ENCODE measurements at places on chromosomes 6 and 20. TPM values are rescaled to one million over a fixed set of nuclear protein-coding genes. Genes with fewer than 3 reads are reported as not detected.
A peak's percentile ranks its signal among the peaks of the same experiment; 100 is the strongest.

DNA sequence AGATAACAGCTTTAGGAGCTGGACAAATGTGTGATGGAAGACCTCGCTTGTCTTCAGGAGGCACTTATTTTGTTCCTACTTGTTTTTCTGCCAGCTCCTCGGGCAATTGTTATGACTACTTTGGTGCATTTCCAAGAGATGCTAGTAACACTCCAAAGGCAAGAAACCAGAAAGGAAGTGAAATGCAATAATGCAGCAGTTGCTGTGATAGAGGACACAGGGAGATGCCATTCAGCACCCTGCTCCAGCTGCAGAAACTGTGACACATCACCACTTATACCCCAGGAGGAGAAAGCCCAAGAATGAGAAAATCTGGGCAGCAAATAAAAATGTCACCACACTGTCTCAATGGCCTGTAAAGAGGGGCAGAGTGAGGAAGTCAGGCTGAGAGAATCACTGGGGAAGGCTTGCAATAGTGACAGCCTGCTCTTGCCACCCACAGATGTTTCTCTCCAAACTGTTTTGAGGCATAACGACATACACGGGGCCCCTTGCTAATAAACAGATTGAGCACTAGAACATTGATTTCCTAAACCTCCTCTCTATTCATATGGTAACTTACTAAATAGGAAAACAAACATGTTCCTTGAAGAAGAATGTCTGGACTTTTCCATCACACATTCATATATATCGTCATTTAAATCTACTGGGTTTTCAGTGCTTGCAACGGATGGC, 231.0 kb upstream of the PRND start:
- no peak for DNase-seq

DNA sequence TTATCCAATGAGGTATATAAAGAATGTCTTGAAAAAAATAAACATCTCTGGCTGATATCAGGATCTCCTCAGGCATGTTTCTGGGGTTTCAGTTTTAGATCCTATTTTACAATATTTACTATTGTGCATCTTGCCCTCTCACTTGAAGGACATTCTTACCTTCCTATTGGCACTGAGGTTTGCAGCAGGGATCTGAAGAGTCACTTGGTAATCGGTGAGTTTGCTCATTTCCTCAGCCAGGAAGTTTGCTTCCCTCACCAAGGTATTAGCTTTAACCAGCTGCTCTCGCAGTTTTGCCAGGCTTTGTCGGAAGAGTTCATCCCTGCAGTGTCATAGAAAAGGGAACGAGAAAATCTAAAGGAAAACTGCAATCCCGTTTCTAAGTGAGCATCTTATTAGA, 101.9 kb upstream of the NUP153 start:
- no peak for DNase-seq

DNA sequence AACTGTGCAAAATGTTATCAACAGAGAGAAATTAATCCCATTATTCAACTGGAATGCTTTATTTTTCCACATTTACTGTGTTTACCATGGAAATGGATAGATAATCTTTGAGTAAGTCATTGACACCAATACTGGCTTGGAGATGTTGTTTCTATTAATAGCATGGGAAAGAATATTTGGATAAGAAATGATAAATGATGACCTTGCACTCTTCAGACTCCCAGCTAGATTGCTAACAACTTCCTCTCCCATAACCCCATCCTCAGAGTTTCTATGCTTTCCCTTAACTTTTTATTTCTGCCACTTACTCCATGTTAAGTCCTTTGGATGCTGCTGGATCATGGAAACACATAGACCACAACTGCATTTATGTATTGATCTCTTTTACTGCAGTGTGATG, 182.5 kb downstream of the FNDC1 start:
- DNase-seq = no peak

DNA sequence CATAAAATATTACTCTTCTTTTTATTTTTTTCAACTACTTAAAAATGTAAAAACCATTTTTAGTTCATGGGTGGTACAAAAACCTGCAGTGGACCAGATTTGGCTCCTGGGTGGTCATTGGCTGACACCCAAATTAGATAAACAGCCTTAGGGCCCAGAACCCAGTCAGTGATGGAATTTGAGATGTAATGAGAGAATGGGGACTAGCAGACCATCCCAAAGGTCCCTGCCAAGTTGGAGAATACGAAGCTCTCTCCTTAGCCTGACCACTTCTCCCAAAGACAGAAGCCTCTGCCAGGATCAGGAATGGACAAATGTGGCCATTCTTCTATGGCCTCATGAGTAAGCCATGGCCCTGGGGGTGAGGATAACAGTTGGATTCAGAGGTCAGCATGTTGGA, 194.7 kb downstream of the NFATC2 start:
- no peak for DNase-seq

DNA sequence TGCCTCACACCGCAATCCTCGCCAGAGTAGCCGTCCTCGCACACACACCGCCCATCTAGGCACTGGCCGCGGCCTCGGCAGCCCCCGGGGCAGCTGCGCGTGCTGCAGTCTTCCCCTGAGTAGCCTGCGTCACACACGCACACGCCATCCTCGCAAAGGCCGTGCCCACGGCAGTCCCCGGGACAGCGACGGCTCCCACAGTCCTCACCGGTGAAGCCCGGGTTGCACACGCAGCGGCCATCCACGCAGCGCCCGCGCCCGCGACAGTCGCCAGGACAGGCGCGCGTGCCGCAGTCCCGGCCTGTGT, 13.1 kb downstream of the TNXB start:
- no peak for DNase-seq

GRCh38 chr6:150987371-150987828, 121.9 kb downstream of the MTHFD1L start:
- DNase-seq = no peak

GRCh38 chr20:6122873-6123648, at the start of gene FERMT1:
TSS of gene FERMT1 (minus strand) at chr20:6123030. CDS start at chr20:6119554, 3,476 bp downstream.
- peak; percentile 20 for DNase-seq

DNA sequence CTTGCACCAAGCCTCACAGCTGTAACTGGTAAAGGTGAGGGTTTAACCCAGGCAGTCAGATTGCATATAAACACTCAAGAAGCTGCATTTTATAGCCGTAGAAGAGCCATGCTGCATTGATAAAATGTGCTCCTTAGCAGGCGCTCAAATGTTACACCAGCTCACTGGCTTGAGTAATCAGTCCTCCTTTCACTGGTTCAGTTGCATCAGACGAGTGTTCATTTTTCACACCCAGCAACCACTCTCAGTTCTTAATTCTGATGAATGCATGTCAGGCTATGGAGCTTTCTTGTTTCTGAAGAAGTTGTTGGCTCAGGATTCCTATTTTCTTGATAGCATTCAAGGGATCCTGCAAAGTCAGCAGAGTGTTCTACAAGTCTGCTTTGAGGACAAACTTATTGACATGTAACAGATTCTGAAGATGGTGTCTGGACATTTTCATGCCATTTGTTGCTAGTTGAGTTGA, 198.3 kb downstream of the PLCB1 start:
- DNase-seq = no peak

DNA sequence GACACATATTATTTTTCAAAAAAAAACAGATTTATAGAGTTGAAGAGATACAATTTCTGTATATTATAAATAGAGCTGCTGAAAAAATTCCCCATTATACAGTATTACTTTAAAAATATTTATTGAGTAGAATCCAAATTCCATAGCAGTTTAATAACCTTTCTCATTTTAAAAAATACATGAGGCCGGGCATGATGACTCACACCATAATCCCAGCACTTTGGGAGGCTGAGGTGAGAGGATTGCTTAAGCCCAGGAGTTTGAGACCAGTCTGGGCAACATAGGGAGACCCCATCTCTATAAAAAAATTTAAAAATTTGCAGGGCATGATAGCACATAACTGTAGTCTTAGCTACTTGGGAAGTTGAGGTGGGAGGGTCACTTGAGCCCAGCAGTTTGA, 13.0 kb downstream of the ATRN start:
- DNase-seq = no peak

DNA sequence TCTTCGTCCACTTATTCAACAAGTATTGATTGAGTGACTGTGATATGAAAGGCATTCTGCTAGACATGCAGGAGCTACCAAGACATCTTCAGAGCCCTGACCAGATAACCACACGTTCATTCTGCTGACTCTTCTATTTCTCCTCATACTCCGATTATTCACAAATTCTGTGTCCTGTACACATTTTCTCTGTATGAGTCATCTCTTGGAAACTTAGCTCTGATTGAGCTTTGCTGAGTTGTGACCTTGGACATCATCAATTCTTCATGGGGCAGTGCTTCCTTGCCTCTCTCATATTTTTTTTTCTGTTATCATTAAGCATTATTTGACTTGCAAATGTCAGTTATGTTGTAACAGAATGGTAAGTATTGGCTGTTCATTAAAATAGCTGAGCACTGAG, 351.6 kb upstream of the CNR1 start:
- DNase-seq = no peak

DNA sequence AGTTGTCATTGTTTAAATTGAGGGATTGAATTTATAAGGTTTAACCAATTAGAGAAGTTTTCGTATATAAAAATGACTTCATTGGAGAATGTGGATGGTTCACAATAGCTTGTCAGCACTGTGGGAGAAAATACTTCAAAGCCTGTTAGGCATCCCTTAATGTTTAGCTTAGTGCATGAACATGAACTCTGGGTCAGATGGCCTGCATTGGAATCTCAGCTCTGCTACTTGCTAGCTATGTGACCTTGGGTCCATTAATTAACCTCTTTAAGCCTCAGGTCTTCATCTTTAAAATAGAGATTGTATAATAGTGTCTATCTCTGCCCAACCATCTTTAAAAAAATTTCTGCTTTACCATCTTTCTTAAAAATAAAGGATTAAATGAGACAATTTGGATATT, 11.1 kb downstream of the CTNNBL1 start:
- no peak for DNase-seq

GRCh38 chr20:53582574-53583351, 10.9 kb downstream of the ZNF217 start:
- DNase-seq = no peak

Gene MEI4
- 0.21 TPM for total RNA-seq

Gene SLC35B2
- 29.4 TPM for total RNA-seq

Gene C6orf15
- total RNA-seq = not detected

Gene BPI
- total RNA-seq = 0.32 TPM

Gene FOXF2
- total RNA-seq = 6.6 TPM
